ENCODE measurements at places on chromosomes 6 and 20. TPM values are rescaled to one million over a fixed set of nuclear protein-coding genes. Genes with fewer than 3 reads are reported as not detected.
A peak's percentile ranks its signal among the peaks of the same experiment; 100 is the strongest.

GRCh38 chr20:45440424-45440823 lies 24.5 kb downstream of the PIGT start:
- DNase-seq = no peak

DNA sequence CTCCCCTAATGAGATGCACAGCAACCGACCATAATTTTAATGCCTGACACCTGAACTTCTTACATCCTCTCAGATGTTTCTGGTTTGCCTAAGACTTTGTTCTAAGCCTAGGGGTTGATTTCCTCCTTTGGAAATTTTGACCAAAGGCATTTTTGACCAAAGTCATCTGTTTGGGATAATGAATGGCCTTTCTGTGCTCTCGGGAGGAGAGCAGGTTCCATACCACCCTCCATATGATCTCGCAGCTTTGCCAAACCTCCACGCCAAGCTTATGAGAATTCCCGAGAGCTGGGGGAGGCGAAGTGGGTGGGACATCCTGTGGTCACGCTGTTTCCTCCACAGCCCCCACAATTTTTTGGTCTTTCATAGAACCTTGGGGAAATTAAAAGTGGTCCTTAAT lies 91.7 kb downstream of the SCML4 start:
- DNase-seq = no peak

DNA sequence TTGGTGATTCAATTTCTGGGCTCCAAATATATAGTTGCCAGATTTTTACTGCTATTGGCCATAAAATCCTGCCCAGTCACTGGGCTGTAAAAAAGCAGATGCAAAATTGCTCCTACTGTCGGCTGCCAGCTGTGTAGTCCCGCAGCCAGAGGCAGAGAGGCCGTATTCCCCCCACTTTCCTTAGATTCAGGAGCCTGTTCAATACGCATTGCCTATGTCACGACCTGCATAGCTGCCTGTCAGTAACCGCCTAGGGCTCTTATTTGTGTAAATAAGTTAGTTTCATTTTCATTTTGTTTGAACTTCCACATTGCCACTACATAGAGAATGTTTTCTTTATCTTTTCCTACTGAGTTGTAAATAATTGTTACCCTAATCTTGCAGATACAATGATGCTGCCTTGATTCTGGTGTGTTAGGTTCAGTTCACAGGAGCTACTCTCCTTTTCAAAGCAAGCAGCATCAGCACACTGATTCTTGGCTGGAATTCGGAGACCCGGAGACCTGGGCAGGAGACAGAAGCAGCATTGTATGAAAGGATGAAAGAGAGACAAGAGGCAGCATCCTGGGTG lies 46.0 kb upstream of the UST start:
- DNase-seq = peak; percentile 56

DNA sequence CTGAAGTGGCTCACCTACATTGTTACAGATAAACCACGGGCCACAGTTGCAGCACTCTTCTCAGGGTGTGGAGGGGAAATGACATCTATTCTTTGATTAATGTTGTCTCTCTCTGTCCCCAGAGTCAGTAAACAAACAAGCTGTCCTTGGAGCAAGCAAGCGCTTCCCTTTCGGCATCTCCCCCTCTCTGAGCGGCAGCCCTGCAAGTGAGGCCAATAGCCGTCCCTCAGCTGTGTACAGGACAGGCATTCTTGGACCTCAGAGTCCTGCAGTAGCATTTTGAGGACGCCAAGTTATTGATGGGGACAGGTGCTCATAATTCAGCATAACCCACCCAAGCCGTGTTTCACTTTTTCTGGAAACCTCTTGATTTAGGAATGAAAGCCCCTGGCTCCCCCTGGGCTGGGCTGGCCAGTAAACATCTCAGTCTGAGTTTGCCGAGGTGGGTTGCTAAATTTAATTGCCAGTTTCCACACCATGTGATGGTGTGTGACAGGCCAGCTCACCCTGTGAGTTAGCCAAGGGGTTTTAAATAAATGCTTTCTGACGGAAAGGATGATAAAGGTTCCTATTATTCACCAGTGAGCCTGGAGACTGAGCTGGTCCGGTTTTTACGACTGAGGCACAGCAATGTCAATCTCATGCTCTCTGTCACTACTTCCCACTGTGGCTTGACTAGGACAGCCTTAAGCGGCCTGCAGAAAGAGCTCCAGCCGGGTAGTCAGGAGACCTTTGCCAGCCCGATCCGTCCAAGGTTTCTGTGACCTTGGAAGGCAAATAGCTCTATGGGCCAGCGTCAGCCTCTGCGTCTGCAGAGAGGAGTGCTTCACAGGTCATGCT lies 214.8 kb upstream of the RREB1 start:
- no peak for DNase-seq

The CCN6 gene
- total RNA-seq = not detected

GRCh38 chr6:151722342-151722741 lies 85.1 kb upstream of the ESR1 start:
- DNase-seq = no peak

- DNase-seq = peak; percentile 68
Observed at GRCh38 chr20:17679941-17680835, 1.9 kb downstream of the RRBP1 start.

GRCh38 chr20:35135867-35136586 lies 11.1 kb downstream of the EDEM2 start:
- DNase-seq = no peak

The PSMB9 gene
- total RNA-seq = 20.0 TPM

The STAU1 gene
- total RNA-seq = 64.8 TPM

The ZNF311 gene
- total RNA-seq = 0.71 TPM
